Testis (tissue), 5 donors: ENCODE measurements at places on chromosomes 1 and 21.

DNA sequence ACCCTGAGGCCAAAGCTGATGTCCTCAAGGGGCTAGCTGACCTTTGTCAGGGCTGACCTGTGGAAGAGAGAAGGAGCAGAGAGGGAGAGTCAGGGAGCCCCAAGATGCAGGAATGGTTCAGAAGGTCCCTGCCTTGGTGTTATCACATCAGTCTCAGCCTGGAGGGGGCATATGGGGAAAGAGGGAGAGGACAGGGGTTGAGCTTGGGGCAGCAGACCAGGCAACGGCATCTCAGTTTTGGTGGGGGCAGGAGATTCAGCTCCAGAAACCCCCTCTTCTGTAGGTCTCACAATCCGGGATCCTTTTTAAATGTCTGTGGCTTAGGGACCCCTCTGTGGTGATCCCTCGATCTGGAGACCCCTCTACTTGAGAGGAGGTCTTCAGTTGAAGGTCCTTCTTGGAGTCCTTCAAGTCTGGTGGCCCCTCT lies 815 bp downstream of the S100A13 start:
- DNase-seq: no peak

GRCh38 chr21:42397746-42398394 lies 2.0 kb upstream of the TMPRSS3 start:
- DNase-seq: no peak

DNA sequence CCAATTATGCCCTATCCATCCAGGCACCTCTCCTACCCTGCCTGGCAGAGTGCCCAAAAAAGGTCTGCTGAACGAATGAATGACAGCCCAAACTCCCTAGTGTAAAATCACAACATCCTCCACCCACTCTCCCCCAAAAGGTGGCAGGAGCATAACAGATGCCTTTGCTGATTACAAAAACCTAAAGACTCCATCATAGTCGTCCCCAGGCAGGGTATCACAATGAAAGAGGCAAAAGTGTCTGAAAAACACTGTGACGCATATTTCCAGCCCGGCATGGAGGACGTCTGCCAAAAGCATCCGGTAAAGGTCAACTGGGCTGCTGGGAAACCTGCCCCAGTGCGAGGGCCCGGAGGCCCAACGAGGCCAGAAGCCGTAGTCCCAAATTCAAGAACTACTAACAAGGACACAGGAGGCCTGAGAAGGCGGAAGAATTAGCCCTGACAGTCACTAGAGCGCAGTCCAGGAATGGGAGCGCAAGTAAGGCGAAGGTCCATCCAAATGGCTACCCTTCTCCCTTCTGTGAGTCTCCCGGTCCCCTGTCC lies 576 bp downstream of the SMIM12 start:
- DNase-seq: no peak

GRCh38 chr1:187481581-187482148 lies 652.9 kb downstream of the PLA2G4A start:
- no peak for DNase-seq
